ENCODE measurements at places on chromosomes 6 and 20.

DNA sequence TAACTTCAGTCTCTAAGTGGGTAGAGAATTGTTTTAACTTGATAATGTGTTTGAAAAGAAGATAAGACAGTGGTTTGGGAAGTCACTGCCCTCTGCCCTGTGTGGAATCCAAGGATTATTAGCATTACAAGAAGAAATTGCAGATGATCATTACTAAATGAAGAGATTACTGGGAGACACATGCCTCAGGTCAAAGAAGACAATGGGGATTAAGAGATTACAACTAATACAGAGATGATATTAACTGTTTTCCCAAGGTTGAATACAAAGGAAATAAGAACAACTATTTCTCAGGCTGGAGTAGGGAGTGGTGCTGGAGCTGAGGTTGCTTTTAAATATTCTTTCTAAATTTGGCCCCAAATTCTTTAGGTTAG, 166.0 kb downstream of the TRMT11 start:
- DNase-seq = no peak

DNA sequence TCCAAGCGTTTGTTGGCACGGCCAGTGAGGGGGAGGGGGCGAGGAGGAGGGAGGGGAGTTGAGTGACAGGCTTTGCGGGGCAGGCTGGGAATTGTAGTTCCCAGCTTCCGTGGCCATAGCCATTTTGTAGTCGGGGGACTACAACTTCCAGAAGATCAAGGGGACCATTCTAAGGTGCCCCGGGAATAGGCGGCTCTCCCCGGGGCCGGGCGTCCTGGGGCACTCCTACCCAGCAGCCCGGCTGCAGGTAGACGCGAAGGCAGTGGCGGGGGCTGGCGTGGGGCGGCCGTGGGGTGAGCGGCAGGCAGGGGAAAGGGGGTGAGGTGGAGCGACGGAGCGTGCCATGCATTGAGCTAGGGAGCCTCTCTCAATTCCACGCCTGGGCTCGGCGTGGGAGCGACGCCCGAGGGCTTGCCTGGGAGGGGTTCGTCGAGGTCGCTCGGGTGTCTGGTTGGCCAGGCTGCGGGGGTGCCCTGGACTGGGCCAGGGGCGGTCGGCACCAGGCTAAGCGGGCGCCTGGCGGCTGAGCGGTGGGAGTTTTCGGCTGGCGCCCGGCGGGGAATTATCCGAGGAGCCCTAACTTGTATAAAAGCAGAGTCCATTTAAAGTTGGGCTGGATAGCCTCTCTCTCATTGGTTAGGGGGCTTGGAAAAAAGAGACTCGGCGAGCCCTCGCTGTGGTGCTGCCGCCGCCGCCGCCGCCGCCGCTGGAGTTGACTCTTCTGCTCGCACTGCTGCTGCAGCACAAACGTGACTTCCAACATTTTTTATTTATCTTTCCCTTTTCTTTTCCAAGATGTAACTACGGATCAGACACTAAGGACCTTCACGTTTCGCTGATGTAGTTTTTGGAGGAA, at the start of gene JARID2:
Gene JARID2, plus strand, starts transcription at position 709 of the 856 bp plus-strand sequence. CDS start 471 bp downstream, outside the sequence.
- peak; percentile 94 for DNase-seq

DNA sequence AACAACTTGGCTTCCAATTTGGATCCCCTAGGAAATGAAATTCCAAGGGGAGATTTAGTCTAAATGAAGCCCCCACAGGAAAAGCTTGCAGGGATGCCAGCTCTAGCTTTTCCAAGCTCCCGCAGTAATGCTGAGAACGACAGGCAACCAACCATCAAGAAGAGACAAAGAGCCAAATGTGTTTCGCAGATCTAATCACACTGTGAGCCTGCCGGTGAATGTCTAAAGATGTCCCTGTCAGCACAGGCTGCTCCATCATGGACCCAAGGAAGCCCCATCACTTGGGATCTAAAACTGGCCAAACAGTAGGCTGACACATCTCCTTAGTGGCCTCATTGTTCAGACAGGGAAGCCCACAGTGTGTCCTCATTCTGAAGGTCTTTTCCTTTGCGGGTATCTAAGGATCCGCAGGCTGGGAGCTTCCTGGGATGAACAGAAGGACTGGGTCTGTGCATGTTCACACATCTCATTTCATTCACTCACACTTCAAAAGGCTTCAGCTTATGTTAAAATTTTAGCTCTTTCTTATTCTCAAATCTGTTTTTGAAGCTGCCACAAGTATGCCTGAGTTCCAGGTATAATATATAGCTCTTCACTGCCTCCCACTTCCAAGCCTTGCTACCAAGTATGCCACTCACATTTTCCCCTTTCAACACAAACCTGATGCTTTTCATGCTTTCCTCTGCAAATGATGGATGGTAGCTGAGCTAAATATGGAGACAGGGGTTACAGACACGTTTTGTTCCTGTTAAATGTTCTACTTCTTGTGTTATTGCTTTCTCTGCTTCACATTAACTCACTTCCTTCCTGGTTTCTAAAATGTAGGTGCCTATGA, 229.8 kb downstream of the HIVEP2 start:
- DNase-seq = no peak

- no peak for DNase-seq
Observed at GRCh38 chr6:148989585-148989984, 242.8 kb downstream of the UST start.

- DNase-seq = no peak
Observed at GRCh38 chr6:26554447-26554696, 16.2 kb downstream of the HMGN4 start.

All from T-helper 1 cell (primary cell).